ENCODE measurements at places on chromosomes 7 and 10.

- DNase-seq, result no peak
Observed at GRCh38 chr7:2182461-2182860, 50.3 kb downstream of the MAD1L1 start.

GRCh38 chr10:36802490-36803153 lies 322.8 kb upstream of the ANKRD30A start:
- DNase-seq, result no peak

- DNase-seq, result no peak
Observed at GRCh38 chr10:441659-442058, 247.8 kb downstream of the DIP2C start.

- DNase-seq, result no peak
Observed at GRCh38 chr7:156167417-156167807, 355.1 kb upstream of the SHH start.

DNA sequence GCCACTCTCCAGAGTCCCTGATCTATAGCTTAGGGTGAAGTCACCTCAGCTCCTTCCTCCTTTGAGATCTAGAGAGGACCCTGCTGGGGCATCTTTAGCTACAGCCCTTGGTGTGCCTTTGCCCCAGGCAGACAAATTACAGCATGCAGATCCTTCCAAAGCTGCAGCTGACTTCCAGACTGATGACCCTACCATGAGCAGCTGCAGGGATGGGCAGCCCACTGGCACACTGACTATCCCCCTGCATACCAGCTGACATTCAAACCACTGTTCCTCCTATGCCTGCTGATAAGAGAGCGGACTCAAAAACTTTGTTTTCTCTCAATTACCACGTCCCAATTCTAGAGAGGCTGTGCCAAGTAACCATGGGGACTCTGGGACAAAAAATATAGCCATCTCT lies 70.6 kb downstream of the COL13A1 start:
- no peak for DNase-seq

All from AML-193 (cell line).